AG10803 (cell line): ENCODE measurements at places on chromosomes 3 and 15.

DNA sequence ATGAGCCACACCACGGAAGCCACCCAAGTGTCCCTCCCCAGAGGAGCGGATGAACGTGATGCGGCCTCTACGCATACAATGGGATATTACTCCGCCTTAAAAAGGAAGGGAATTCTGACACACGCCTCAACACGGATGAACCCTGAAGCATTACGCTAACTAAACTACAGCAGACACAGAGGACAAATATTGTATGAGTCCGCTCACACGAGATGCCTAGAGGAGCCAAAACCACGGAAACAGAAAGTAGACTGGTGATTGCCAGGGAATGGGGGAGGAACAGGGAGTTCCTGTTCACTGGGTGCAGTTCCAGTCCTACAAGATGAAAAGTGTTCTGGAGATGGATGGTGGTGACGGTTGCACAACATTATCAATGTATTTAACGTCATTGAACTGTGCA lies 32.7 kb downstream of the SRGAP3 start:
- peak; percentile 75 for DNase-seq

GRCh38 chr3:47571391-47572175 lies 7.1 kb downstream of the CSPG5 start:
- no peak for DNase-seq

DNA sequence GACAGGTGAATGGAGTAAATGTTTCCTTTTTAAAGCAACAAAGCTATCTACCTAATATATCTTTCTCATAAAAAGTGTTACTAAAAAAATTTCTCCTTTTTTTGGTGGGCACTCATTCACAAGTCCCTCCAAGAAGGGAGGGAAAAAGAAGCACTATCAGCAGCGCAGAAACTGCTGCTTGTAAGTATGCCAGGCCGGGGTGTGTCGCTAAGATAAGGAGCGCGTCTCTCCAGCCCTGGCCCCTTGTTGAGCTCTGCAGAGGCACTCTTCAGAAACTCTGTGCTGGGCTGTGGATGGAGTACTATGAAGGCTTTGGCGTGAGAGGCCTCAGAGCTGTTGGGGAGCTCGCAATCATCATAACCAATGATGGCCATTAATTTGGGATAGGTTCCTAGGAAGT lies 49.1 kb downstream of the ZDHHC3 start:
- DNase-seq = no peak

GRCh38 chr3:160842021-160843005 lies 86.3 kb downstream of the PPM1L start:
- DNase-seq = no peak

DNA sequence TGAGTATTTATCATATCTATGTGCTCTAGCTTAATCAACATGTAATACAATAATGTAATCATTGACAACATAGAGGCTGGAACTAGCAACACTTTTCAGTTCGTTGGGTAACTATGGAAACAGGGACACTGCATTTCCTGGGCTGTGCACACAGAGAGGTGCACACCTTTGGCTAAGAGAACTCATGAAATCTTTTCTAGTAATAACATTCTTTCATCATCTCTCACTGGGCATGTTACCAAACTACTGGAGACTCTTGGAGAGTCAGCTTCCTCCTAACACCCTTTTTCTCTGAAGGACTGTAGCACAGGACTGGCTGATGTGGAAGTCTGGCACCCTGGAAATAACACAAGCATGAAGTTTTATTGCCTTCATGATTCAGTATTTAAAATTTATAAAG lies 135.6 kb downstream of the KCNMB2 start:
- DNase-seq = peak; percentile 46

DNA sequence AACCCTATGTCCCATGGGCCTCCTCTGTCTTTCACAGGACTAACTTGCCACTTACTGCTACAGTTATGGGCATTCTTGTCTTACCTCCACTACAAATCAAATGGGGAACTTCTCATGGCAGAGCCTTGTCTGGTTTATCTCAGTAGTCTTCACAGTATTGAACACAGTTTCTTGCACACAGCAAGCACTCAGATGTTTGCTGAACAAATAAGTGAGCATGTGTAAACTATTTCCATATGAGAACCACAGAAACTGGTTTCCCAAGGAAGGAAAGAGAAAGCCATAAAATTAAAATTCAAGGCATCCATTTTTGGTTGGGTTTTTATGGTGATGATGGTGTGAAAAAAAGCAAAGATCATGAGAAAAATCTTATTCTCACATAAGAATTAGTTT lies 189.2 kb downstream of the MEX3B start:
- no peak for DNase-seq

DNA sequence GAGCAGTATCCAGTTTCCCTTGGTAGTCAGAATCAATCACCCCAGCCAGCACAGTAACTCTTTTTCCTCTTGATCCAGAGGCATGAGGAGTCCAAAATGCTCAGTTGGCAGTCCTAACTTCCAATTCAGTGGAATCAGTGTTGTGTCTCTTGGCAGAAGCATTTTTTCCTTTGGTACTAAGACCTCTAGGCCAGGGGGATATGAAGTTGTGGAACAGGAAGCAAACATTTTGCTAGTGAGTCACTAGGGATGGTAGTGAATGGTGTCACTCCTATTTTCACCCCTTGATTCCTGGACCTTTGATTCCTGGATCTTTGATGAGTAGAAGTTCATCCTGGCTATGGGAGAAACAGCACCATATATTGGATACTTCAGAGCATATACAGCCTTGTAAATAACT lies 70.5 kb upstream of the ALDH1A3 start:
- peak; percentile 14 for DNase-seq

- peak; percentile 52 for DNase-seq
Observed at GRCh38 chr15:66580643-66581042, 14.8 kb upstream of the LCTL start.

- DNase-seq = no peak
Observed at GRCh38 chr3:45864760-45865519, 21.4 kb upstream of the CCR9 start.
